ENCODE measurements at places on chromosomes 4 and X. TPM values are rescaled to one million over a fixed set of nuclear protein-coding genes. Genes with fewer than 3 reads are reported as not detected.

Gene TRAM1L1
- total RNA-seq: not detected

Gene CYP4V2
- total RNA-seq: 12.8 TPM

Gene UGT2B11
- not detected for total RNA-seq

Gene SH3D19
- total RNA-seq: 0.27 TPM

Gene SMPX
- total RNA-seq: not detected

Gene ADRA2C
- total RNA-seq: not detected

Gene CENPVL2
- not detected for total RNA-seq

Gene FAM156B
- 9.2 TPM for total RNA-seq

Gene CCKAR
- total RNA-seq: not detected

Gene SPANXN3
- total RNA-seq: not detected

Gene ADAMTS3
- not detected for total RNA-seq

Gene GUCY1B1
- not detected for total RNA-seq

Gene AGA
- 15.4 TPM for total RNA-seq

Gene EDA
- 1.5 TPM for total RNA-seq

Gene OTUD4
- total RNA-seq: 81.1 TPM
